ENCODE measurements at places on chromosomes 6 and 20.
A peak's percentile ranks its signal among the peaks of the same experiment; 100 is the strongest.

- DNase-seq, result no peak
Measured at GRCh38 chr6:131946404-131946991, 4.7 kb downstream of the CCN2 start.

GRCh38 chr6:7171119-7171518 is 63.4 kb downstream of the RREB1 start:
- DNase-seq, result no peak

- no peak for DNase-seq
Measured at GRCh38 chr20:15634102-15634501, 939.1 kb downstream of the KIF16B start.

DNA sequence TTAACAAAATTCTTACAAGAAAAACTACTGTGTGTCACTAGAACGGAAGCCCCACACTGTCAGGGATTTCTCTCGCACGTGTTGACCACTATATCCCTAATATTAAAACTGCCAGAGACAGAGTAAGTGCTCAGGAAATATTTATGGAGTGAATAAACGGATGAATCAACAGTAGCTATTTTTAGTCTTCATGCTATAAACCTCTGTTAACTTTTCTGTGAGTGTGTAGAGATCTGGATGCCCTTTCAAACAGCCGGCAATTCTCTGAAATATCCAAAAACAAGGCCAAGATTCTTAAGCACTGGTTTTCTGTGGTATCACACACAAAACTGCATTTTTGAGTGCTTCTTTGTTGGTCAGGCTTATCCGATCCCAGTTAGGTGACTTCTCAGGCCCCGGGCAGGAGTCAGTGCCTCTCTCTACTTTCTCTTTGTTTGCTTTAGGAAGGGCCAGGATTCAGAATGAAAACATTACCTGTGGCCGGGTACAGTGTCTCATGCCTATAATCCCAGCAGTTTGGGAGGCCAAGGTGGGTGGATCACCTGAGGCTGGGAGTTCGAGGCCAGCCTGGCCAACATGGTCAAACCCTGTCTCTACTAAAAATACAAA is 15.7 kb downstream of the ATP9A start:
- no peak for DNase-seq

GRCh38 chr6:156065849-156066248 is 610.2 kb upstream of the NOX3 start:
- no peak for DNase-seq

- DNase-seq, result no peak
Measured at GRCh38 chr20:40600441-40601219, 88.4 kb downstream of the MAFB start.

GRCh38 chr20:33400812-33401183 is 521 bp downstream of the CDK5RAP1 start:
- peak; percentile 69 for DNase-seq

DNA sequence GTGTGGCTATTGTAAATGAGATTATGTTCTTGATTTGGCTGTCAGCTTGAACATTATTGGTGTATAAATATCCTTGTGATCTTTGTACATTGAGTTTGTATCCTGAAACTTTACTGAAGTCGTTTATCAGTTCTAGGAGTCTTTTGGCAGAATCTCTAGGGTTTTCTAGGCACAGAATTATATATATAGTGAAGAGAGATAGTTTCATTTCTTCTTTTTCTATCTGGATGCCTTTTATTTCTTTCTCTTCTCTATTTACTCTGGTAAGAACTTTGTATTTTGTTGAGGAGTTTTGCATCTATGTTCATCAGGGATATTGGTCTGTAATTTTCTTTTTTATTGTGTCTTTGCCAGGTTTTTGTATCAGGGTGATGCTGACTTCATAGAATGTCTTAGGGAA is 589.2 kb upstream of the MAN1A1 start:
- no peak for DNase-seq

DNA sequence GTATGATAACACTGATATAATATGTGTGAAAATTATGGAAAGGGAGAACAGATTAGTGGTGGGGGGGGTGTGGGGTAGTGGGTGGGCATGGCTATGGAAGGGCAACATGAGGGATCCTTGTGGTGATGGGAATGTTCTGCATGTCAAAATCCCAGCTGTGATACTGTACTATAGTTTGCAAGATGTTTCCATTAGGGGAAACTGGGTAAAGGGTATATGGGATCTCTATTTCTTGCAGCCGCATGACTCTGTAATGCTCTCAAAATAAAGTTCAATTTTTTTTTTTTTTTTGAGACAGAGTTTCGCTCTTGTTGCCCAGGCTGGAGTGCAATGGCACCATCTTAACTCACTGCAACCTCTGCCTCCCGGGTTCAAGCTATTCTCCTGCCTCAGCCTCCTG is 14.3 kb downstream of the ZBTB2 start:
- DNase-seq, result no peak

DNA sequence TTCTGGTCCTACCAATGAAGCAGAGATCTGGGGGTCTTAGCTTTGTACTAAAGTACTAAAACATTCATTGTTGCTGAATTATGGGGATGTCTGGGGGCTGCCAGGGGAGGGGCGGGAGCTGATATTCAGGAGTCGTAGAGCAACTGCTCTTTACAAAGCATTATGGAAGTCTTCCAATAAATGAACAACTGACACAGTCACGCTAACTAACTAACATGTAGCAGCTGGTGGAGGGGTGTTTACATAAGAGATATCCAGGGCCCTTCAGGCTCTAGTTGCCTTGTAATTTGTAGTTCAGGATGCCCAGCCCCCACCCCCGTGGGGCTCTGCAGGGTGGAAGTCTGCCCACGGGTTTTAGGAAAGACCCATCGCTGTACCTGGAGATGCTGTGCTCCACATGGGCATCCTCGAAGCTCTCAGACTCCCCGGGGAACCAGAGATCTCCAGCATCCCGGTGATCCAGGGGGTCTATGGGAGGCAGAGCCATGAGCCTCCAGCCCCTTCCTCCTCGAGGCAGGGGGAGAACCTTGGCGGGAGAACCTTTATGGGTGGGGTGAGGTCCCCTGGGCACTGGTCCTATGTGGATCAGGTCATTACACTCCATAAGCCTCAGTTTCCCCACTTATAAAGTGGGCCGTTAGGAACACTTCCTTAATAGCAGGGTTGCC is 3.4 kb downstream of the TREM2 start:
- DNase-seq, result no peak

GRCh38 chr6:146948790-146949342 is 255.4 kb upstream of the STXBP5 start:
- no peak for DNase-seq

DNA sequence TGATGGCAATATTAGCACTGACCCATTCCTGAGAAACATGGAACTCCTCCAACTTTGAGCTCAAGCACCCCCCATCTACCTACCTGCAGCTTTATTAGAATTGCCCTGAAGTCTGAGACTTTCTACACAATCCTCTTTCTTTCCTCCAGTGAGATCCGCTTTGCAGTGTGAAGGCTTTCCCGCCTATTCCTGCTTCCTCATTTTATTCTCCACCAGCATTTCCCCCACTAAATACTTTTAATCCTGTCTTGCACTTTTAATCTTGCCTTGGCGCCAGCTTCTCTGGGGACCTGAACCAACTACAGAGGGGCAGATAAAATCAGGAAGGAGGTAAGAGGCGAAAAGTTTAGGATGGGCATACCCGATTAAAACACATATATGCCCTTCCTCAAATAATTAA is 178.1 kb upstream of the PRDM1 start:
- DNase-seq, result no peak

DNA sequence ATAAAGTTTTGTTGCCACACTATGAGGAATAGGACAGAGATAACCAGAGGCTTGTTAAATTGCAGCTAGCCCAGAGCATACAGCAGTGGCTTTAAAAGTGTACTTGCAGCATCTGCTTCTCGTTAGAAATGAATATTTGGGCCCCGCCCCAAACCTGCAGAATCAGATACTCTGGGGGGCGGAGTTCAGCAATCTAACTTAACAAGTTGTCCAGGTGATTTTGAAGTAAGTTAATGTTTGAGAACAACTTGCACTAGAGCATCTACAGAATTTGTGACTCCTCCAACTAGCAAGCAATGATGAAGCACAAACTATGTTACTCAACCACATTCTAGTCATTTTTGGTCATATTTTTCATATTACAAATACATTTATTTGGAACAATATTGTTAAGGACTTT is 10.6 kb upstream of the SUPT3H start:
- DNase-seq, result no peak

- no peak for DNase-seq
Measured at GRCh38 chr20:26276554-26277210, 580.0 kb upstream of the ZNF337 start.

DNA sequence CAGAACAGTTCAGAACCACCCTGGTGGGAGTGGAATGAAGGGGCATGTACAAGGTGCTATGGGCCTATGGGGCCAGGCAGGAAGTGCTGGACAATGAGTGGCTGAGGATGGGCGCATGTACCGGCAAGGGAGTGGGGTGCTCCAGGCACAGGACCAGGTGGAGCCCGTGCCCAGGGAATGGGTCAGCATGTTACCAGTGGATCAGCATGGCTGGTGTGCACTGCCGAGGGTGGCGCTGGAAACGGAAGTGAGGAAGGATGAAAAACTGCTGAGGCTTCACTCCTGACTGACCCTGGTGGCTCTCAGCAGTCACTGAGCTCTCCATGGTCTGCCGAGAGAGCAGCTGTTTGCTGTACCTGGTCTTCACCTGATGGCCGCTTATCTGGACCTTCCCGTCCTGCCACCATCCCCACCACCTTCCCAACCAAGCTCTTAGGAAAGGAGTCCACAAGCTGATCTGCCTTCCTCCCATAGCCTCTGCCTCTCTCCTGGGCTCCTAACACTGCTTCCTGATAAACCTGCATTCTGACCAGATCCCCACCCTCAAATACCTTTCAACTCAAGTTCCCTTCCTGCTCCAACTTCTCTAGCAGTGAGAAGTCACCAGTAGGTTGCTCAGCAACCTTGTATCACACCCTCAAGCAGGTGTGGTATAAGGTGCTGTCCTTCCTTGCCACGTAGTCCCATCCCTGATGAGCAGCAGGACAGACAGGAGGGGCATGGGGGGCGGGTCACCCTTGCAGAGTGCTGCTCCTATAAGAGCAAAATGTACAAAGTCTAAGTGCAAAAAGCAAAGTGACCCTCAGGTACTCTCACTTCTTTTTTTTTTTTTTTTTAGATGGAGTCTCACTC is 7.1 kb downstream of the UQCC2 start:
- DNase-seq, result no peak

DNA sequence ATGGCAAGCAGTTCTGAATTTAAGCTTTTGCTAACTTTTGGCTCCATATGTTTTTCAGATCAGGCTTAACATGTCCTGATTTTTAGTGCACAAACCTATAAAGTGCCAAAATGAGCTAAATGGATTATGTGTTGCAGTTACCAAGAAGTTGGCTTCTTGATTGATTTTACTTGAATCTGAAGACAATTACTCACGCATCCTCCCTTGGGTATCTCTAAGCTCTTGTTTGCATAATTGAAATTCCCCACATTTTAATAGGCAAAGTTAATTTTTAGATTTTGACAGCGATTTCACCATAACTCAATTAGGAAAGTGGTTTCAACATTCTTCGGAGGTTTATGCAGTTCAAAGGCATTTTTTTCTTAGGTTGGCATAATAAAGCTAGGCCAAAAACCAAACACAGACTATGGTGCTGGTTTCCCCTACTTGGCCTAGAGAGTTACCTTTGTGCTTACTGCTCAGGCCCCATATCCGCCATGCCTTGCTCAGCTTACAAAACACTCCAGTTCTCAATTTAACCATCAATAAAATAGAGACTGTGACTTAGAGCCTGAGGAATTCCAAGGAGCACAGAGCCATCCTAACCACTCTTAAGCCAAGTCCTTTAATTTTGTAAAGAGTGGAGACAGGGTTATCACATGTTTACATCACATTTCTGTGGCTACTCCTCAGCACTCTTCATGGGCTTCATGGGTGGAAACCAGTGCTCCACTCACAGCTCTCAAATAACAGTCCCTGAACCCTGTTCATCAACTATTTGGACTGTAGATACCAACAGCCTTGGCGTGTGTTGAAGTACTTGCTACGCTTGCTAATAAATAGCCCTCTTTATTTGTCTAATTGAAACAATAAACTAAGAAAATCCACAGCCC is 32.1 kb downstream of the LAMA4 start:
- no peak for DNase-seq

GRCh38 chr6:115740907-115741306 is 319.8 kb downstream of the FRK start:
- no peak for DNase-seq

GRCh38 chr6:145789443-145789842 is 25.2 kb downstream of the FBXO30 start:
- no peak for DNase-seq

GRCh38 chr6:139219746-139220145 is 72.1 kb downstream of the TXLNB start:
- DNase-seq, result no peak

- no peak for DNase-seq
Measured at GRCh38 chr6:121823437-121823851, 388.0 kb downstream of the GJA1 start.

GRCh38 chr6:157090736-157091135 is 232.6 kb downstream of the TMEM242 start:
- DNase-seq, result no peak

GRCh38 chr6:23349521-23350147 is 776.4 kb upstream of the NRSN1 start:
- peak; percentile 6 for DNase-seq

DNA sequence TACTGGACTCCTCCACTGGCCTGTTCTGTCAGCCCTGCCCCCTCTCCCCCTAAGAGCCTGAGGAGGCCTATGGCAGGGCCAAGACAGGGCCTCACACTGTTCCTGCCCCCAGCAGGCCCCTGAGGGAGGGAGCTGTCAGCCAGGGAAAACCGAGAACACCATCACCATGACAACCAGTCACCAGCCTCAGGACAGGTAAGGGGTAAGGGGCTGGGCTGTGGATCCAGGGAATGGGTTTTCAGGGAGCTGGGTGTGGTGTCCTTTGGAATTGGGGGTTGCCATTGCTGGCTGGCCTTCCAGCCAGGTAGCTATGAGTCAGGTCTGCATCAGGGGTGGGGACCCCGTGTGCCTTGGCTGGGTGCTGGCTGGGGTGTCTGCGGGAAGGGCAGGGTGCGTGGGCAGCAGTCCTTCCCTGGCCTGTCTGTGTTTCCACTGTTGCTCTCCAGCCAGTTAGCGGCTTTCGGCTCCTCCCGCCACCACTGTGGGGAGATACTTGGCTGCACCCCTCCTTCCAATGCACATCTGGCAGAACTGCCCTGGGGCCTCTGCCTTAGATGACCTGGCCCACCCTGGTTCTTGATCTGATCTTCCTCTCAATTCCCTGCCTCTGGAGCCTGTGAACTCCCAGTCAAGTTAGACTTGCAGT is 3.9 kb downstream of the SLC29A1 start:
- no peak for DNase-seq

DNA sequence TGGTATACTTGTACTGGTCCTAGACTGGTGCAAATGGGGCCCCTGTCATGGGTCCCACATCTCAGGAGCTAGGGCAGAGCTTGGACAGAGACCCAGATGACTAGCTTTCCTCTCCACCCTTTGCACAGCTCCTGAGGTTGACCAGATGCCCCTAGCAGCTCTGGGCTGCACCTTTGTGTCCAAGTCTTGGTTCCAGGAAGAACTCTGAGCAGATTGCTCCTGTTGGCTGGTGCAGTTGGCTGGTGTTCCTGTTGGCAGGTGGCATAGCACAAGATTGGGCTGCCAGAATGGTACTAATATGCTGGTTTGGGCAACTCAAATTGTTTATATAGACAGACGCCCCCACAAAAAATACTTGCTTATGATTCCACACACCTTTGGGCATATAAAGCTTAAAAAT is 89.4 kb upstream of the EZR start:
- no peak for DNase-seq

- no peak for DNase-seq
Measured at GRCh38 chr20:4383961-4384360, 337.7 kb upstream of the PRND start.
